ENCODE measurements at places on chromosomes 13 and 19.

- peak; percentile 78 for DNase-seq
These were observed 3.9 kb downstream of the ANKRD24 start for GRCh38 chr19:4186087-4186993.

DNA sequence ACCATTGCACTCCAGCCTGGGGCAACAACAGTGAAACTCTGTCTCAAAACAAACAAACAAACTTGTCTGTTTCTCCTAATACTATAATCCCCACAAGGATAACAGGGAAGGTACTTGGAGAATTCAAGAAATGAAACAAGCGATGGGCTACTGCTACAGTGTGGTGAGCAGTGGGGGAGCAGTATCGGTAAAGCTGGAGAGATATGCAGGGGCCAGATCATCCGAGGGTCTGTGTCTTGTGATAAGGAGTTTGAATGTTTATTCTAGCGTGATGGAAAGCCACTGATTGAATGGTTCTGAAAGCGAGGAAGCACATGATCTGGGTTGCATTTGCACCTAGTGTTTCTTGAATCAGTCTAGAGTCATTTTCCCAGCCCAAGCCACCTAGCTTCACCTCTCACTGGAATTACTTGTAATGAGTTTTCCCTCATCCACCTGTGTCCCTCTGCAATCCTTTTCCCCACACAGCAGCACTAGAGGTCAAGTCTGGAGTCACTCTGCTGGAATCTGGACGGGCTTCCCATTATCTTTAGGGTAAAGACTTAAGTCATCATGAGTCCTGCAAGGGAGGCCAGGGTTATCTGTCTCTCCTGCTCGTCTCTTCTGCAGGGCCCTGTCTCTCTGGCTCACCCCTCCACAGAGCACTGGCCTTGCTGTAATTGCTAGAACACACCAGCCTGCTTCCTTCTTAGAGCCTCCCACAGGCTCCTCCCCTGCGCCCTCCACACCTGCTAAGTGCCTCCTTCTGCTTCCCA, 162.3 kb downstream of the KLF5 start:
- no peak for DNase-seq

- DNase-seq, result peak; percentile 94
These were observed 10.3 kb upstream of the ZBTB32 start for GRCh38 chr19:35693835-35694599.

DNA sequence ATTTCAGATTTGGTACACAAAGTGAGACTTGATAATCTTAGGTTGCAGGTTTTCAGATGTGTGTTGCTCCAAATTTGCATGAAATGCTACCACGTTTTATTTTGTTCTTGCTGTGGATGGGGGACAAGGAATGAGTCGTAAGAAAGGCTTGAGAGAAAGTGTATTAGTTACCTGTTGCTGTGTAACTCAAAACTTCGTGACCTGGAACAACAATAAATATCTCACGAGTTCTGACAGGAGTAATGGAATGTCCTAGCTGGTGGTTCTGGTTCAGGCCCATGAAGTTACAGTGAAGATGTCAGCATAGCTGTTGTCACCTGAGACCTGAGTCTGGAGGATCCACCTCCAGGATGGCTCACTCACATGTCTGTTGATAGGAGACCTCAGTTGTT, 1.2 kb downstream of the ZNF8 start:
- DNase-seq, result no peak

DNA sequence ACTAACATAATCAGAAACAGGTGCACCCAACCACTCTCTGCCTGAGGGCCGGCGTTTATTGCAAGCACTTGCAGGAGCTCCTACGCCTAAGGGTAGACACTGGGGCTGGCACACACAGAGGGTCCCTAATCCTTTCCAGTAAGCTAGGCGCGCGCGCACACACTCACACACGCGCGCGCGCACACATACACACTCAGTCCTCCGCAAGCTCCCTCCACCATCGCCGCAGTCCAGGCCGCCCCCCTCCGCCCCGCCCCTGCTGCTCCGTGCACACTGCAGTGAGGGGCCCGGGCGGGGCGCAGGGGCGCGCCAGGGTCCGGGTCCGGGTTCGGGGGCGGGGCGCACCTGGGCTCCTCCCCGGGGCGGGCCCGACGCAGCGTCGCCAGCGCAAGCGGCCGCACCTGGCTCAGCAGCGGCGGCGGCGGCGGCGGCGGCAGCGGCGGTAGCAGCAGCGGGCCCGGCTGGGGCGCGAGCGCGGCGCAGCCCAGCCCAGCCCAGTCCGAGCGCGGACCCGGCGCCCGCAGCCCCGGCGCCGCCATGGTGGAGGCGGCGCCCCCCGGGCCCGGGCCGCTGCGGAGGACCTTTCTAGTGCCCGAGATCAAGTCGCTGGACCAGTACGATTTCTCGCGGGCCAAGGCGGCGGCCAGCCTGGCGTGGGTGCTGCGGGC, at the start of gene CAMSAP3:
Gene CAMSAP3, plus strand, starts transcription at position 398 of the 668 bp plus-strand sequence. Its CDS starts 140 bp downstream, at position 538.
- DNase-seq, result peak; percentile 33

- peak; percentile 89 for DNase-seq
These were observed at the start of gene JAK3 for GRCh38 chr19:17847538-17848366. JAK3 (minus strand) TSS chr19:17847982; CDS start chr19:17844417, 3,565 bp downstream.

DNA sequence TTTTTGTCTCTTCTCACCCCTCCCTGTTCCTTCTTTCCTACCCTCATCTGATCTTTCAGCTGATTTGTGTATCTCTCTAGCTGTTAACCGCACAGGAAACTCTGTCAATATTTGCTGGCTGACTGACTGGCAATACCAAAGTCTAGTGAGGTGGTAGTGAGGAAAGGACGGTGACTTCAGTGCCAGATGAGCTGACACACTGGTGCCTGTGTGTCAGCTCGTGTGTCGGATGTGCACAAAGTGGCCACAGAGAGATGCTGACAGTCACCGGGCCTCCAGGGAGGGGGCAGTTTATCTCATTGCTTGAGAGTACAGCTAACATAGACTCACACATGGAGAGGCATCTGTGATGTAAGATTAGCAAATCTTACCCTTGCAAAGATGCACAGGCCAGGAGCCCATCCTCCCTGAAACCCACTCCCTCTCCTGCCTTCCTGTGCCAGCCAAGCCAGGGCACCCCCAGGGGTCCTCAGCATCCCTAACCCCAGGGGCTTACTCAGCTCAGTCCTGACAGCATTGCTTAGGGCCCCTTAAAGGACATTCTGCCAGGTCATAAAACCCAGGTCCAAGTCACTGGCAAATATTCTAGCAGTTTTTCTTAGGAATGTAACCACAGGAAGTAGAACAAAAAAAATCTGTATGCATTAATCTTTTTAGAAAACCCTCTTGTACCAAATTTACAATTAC, 80.2 kb downstream of the SHISA2 start:
- DNase-seq, result peak; percentile 41

- no peak for DNase-seq
These were observed 8.0 kb downstream of the ZNF416 start for GRCh38 chr19:57570707-57571106.

GRCh38 chr13:44313674-44314073, 60.0 kb upstream of the SERP2 start:
- DNase-seq, result no peak

DNA sequence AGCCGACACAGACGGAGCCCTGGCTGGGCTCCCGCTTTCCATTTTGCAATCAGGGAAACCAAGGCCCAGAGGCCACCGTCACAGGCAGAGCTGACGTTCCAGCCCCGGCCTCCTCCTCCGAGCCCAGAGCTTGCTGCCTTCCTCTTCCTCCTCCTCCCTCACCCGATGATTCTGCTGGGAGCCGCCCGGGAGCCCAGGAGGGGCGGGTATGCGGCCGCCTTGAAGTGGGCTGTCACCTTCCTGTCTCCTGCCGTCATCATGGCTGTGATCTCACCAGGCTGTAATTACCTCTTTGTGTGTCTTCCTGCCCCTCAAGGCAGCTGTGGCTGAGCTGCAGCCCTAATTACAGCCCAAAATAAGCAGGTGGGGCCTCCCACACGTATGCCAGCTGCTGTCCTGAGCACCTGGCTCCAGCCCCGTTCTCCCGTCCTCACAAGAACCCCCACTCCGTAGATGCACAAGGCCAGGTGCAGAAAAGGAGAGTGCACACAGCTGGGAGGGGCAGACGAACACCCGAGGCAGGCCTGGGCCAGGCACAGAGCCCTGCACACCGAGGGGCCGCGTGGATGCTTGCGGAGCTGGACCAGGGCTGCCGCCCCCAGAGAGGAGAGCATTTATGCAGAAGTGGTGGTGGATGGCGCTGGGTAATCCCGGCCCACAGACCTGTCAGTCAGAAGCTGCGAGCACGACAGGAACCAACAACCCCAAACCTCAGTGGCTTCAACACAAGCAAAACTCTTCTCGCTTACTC, 4.0 kb downstream of the TPGS1 start:
- DNase-seq, result peak; percentile 90

GRCh38 chr19:54523403-54523802, 20.8 kb downstream of the LAIR2 start:
- no peak for DNase-seq

GRCh38 chr13:52949742-52950141, 78.9 kb upstream of the OLFM4 start:
- no peak for DNase-seq

GRCh38 chr19:7930765-7931164, 4.8 kb upstream of the CTXN1 start:
- no peak for DNase-seq

- DNase-seq, result no peak
These were observed 69.8 kb downstream of the LRCH1 start for GRCh38 chr13:46622630-46623256.

DNA sequence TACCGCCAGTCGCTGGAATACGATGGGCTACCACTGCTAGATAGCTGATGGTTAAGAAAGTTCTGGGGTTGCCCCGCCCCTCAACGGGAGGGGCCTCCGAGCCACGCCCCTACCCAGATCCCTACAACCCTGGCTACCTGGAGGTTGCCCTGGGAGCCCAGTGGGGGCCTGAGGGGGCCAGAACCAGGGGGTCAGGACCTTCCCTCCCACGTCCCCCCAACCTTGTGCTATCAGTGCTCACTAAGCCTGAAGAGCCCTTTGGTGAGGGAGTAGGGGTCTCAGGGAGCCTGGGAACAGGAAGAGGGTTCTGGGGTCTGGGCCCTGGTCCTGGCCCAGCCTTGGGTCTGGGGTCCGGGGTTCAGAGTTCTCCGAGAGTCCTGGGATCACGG, 8.9 kb downstream of the OCEL1 start:
- peak; percentile 66 for DNase-seq

- DNase-seq, result peak; percentile 60
These were observed 11.8 kb upstream of the CCNA1 start for GRCh38 chr13:36420437-36420891.

- no peak for DNase-seq
These were observed 21.7 kb upstream of the C1QTNF9B start for GRCh38 chr13:23919006-23919405.

DNA sequence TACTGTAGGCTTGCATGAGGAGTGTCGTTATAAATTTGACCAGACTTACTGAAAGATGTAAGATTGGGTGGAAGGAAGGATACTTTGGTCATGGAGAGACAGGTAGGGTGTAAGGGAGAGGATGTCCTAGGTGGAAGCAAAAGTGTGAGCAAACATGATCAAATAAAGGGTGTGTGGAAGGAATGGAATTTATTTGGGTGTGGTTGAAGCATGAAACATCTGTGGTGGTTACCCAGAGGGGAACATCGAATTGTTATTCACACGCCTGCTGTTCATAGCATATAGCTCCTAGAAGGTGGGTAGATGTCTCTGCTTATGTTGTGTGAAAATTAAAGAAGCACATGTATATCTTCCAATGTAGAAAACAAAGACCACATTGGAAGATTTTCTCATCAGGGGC, 157.7 kb downstream of the ATP8A2 start:
- no peak for DNase-seq

GRCh38 chr13:22103046-22104027, 432.5 kb downstream of the FGF9 start:
- DNase-seq, result no peak

DNA sequence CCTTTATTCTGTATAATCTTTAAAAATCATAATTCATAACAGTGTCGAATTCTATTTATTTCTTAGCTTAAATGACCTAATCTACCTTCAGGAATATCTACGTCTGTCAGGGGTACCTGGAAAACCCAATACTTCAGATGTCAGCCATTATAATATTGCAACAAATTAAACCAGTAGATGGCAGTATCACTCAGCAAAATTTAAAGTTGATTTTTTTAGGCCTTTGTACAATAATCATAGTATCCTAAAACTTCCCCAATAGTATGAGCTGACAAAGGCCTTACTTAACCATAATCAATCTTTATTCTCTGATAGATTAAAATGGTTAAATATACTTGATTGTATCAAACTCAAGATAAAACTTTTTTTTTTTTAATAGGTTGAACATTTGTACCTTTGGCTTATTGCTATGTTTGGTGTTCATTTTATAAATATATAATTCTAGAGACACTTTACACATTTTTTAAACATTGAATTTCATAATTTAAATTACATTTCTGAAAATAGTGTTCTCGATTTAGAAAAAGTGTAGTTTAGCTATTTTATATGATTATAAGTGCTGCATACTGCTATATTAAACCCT, 830.2 kb upstream of the SPRY2 start:
- no peak for DNase-seq

GRCh38 chr13:40494513-40494912, 171.9 kb downstream of the FOXO1 start:
- peak; percentile 57 for DNase-seq

- no peak for DNase-seq
These were observed 753.3 kb downstream of the OLFM4 start for GRCh38 chr13:53781941-53782340.

GRCh38 chr13:111873676-111874178, 193.2 kb upstream of the SOX1 start:
- no peak for DNase-seq

GRCh38 chr19:11555246-11555645, 3.8 kb downstream of the ELOF1 start:
- DNase-seq, result no peak

- DNase-seq, result no peak
These were observed 630 bp downstream of the PNPLA6 start for GRCh38 chr19:7535998-7536695.

DNA sequence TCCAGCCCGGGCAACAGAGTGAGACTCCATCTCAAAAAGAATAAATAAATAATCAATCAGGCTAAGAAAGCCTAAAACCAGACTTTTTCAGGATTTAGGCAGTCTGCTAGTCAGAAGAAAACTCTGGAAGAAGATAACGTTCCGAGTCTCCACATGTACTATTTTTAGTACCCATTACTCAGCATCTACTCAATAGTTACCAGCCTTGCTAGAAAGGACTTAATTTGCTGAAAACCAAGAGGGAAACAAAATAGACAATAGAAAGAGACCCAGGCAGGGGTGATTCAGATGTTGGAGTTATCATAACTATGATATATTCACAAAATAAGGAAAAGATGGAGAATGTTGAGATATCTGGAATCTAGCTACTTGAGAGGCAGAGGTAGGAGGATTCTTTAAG, 3.6 kb upstream of the LIN7B start:
- DNase-seq, result no peak

- DNase-seq, result no peak
These were observed 1.3 kb upstream of the B3GLCT start for GRCh38 chr13:31198519-31198918.

DNA sequence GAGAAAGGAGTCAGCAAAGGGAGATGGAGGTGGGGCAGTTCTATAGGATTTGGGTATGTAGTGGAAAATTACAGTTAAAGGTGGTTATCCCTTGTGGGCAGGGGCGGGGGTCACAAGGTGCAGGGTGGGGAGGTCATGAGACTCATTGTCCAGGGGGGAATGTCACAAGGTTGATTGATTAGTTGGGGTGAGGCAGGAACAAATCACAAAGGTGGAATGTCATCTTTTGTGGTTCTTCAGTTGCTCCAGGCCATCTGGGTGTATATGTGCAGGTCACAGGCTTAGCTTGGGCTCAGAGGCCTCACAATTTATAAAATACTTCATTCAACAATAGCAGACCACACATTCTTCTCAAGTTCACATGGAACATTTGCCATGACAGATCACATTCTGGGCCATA, 109.6 kb downstream of the ATP11A start:
- DNase-seq, result no peak
